ENCODE measurements at places on chromosomes 16 and 17. TPM values are rescaled to one million over a fixed set of nuclear protein-coding genes. Genes with fewer than 3 reads are reported as not detected.

Gene TMIGD1
- total RNA-seq, result not detected

Gene DHRS11
- total RNA-seq, result 14.8 TPM

Gene OR1F1
- not detected for total RNA-seq

DNA sequence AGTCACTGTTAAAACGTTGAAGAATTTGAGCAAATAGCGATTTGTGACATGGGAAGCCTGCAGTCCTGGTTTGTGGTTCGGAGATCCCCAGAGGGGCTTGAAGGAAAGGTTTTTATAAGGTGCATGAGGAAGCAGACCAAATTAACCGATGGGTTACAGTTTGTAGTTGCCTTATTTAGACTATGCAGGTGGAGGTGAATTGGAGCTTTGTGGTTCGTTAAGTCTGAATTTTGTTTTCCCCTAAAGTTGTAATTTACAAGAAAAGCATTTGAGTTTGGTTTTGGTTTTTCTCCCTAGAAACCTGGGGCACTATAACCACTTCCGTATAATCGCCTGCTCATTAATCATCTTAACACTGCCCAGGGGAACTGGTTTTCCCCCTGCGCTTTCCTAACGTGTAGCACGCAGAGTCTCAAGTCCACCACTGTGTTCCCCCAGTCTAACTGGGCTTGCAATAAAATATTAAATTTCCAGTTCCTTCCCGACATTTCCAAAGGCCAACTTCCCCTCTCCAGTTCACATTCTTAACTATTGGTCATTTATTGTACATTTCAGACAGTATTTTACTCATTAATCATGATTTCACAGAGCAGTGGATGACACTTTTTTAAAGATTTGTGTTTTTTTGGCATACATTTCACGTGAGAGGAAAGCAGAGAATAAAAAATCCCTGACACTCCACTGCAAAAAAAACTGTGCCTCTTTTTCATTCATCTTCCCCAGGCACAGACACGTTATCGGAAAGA, 932 bp downstream of the ZNF267 start:
- no peaks in the 10 kb centered on the region for H3K27me3 ChIP-seq
- H3K4me3 ChIP-seq, result peak overlapping the region; percentile 100
- peak; percentile 50 for DNase-seq
- peak overlapping the region; percentile 67 for H3K27ac ChIP-seq

DNA sequence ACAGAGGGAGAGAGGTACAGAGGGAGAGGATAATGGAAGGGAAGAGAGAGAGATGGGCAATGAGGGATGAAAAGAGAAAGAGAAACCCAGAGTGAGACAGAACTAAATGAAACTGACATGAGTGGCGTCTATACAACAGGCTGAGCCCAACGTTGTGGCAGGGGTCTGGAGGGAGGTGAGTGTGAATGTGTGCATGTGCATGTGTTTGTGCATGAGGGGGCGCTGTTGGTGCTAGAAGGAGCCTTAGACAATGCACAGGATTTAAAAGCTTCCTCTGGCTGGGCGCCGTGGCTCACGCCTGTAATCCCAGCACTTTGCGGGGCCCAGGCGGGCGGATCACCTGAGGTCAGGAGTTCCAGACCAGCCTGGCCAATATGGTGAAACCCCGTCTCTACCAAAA, 454.8 kb upstream of the CDH11 start:
- H3K27ac ChIP-seq, result no peak overlapping the region
- no peaks in the 10 kb centered on the region for H3K27me3 ChIP-seq
- H3K36me3 ChIP-seq, result no peaks in the 10 kb centered on the region
- H3K4me3 ChIP-seq, result no peak overlapping the region
- H3K4me1 ChIP-seq, result peaks cover 14% of the 10 kb centered on the region

- H3K36me3 ChIP-seq, result no peaks in the 10 kb centered on the region
- H3K4me3 ChIP-seq, result no peak overlapping the region
- H3K27me3 ChIP-seq, result no peaks in the 10 kb centered on the region
- no peak overlapping the region for H3K27ac ChIP-seq
- H3K4me1 ChIP-seq, result no peaks in the 10 kb centered on the region
These were observed 1.7 kb upstream of the MYL4 start for GRCh38 chr17:47207143-47208067.

Gene PMP22
- total RNA-seq, result 51.0 TPM

GRCh38 chr17:64447526-64447925, 1.4 kb upstream of the MILR1 start:
- DNase-seq, result no peak

DNA sequence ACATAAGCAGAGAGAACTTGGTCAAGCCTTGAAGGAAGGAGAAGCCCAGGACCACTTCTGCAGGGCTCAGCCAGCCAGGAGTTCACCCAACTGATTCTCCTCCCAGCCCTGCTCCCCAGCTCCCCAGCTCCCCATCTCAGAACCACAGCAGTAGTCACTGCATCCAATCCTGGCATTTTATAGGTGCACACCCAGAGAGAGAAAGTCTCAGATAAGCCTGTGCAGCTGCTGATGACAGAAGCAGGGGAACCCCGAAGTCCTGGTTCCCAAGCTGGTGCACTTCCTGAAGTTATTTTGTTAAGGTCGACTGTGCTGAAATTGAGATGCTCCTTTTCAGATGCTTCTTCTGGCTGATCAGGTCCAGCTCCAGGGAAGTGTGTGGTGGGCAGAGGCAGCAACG, 6.6 kb downstream of the RNF112 start:
- no peak overlapping the region for H3K27ac ChIP-seq
- no peaks in the 10 kb centered on the region for H3K4me1 ChIP-seq
- H3K4me3 ChIP-seq, result no peak overlapping the region
- H3K36me3 ChIP-seq, result no peaks in the 10 kb centered on the region
- no peak for DNase-seq

GRCh38 chr17:2084036-2084765, 29.3 kb downstream of the HIC1 start:
- H3K36me3 ChIP-seq, result no peaks in the 10 kb centered on the region
- peak; percentile 67 for DNase-seq
- H3K27ac ChIP-seq, result peak overlapping the region; percentile 94

DNA sequence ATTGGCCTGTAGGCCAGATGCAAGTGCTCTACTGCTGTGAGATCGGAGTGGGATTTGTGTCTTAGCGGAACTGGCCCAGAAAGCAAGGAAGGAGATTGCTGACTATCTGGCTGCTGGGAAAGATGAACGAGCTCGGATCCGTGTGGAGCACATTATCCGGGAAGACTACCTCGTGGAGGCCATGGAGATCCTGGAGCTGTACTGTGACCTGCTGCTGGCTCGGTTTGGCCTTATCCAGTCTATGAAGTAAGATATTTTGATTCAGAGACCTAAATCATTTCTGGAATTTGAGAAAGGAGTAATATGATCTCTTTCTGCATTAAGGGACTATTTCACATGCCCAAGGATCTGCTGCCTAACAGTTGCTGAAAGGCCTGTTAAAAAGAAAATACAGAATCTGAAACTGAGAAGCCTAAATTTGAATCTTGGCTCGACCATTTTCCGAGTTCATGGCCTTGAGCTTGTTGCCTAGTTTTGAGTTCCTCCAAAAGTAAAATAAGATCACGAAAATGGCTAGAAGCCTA, 21.1 kb downstream of the IST1 start:
- no peaks in the 10 kb centered on the region for H3K4me1 ChIP-seq
- peaks cover 65% of the 10 kb centered on the region for H3K36me3 ChIP-seq
- no peak overlapping the region for H3K4me3 ChIP-seq
- H3K27ac ChIP-seq, result no peak overlapping the region
- DNase-seq, result no peak
- no peaks in the 10 kb centered on the region for H3K27me3 ChIP-seq

DNA sequence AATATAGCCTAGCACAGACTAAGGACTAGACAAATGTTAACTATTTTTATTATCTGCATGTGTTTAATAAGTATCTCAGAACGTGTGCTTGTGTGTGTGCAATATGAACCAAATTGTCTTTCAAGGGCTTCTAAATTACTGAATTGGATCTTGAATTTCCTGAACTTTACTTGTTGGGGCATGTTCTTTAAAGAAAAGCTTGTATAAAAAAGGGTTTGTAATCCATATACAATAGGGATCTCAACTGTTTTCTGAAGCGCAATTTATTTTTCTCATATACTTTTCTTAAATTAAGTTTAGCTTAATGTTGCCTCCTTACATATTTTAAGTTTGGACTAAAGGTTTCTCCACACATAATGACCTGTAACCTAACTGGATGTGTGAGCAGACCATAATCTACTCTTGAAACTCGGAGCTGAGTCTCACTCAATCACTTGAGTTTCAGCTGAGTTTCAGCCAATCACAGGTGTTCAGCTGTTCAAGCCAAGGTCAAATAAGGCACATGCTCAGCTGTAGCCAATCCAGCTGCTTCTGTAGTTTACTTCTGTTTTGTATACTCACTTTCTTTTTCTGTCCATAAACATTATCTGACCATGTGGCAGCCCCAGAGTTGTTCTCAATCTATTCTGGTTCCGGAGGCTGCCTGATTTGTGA, 72.3 kb downstream of the CDK5R1 start:
- H3K36me3 ChIP-seq, result no peaks in the 10 kb centered on the region
- H3K27me3 ChIP-seq, result no peaks in the 10 kb centered on the region
- DNase-seq, result no peak
- H3K4me3 ChIP-seq, result no peak overlapping the region

GRCh38 chr16:70553645-70554044, 30.0 kb downstream of the SF3B3 start:
- DNase-seq, result no peak
- H3K36me3 ChIP-seq, result peaks cover 81% of the 10 kb centered on the region
- H3K4me1 ChIP-seq, result no peaks in the 10 kb centered on the region
- no peak overlapping the region for H3K4me3 ChIP-seq

Data from PC-3 (cell line).